Tibial nerve (tissue), 4 donors: ENCODE measurements at places on chromosomes 7 and 10.

GRCh38 chr10:103845972-103846371 is 9.4 kb downstream of the SH3PXD2A start:
- no peak overlapping the region for H3K27ac ChIP-seq
- H3K36me3 ChIP-seq, result no peaks in the 10 kb centered on the region
- H3K4me3 ChIP-seq, result no peak overlapping the region

GRCh38 chr7:36014961-36015360 is 138.1 kb upstream of the EEPD1 start:
- no peaks in the 10 kb centered on the region for H3K27me3 ChIP-seq
- H3K27ac ChIP-seq, result no peak overlapping the region
- no peaks in the 10 kb centered on the region for H3K4me1 ChIP-seq

- DNase-seq, result no peak
- H3K4me3 ChIP-seq, result no peak overlapping the region
- peaks cover 9% of the 10 kb centered on the region for H3K4me1 ChIP-seq
- H3K36me3 ChIP-seq, result no peaks in the 10 kb centered on the region
- H3K27ac ChIP-seq, result peak overlapping the region; percentile 88
- H3K27me3 ChIP-seq, result no peaks in the 10 kb centered on the region
Observed at GRCh38 chr7:17234030-17234397, 64.4 kb upstream of the AHR start.

GRCh38 chr7:97027427-97028234 is 3.0 kb upstream of the DLX5 start:
- peaks cover 19% of the 10 kb centered on the region for H3K4me1 ChIP-seq
- no peaks in the 10 kb centered on the region for H3K27me3 ChIP-seq
- H3K27ac ChIP-seq, result no peak overlapping the region
- H3K36me3 ChIP-seq, result no peaks in the 10 kb centered on the region

- H3K36me3 ChIP-seq, result no peaks in the 10 kb centered on the region
- DNase-seq, result no peak
- no peak overlapping the region for H3K27ac ChIP-seq
- H3K4me3 ChIP-seq, result no peak overlapping the region
Observed at GRCh38 chr10:127125331-127125730, 71.1 kb downstream of the INSYN2A start.

GRCh38 chr10:3402187-3402751 is 229.7 kb upstream of the PITRM1 start:
- no peaks in the 10 kb centered on the region for H3K4me1 ChIP-seq
- H3K36me3 ChIP-seq, result no peaks in the 10 kb centered on the region
- no peak for DNase-seq
- H3K27me3 ChIP-seq, result no peaks in the 10 kb centered on the region
- no peak overlapping the region for H3K4me3 ChIP-seq

DNA sequence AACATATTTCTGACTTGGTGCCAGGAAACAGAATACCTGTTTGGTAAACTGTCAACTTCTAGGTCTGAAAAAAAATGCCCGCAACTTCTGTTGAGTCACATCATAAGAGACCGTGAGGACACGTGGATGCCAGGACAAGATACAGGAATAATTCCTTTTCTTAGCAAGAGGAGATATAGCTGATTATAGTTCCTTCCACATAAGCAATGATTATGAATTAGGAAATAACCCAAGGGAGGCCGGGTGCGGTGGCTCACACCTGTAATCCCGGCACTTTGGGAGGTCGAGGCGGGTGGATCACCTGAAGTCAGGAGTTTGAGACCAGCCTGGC is 75.2 kb downstream of the CDC123 start:
- no peak for DNase-seq
- no peaks in the 10 kb centered on the region for H3K27me3 ChIP-seq
- no peak overlapping the region for H3K4me3 ChIP-seq
- peaks cover 8% of the 10 kb centered on the region for H3K4me1 ChIP-seq
- H3K36me3 ChIP-seq, result no peaks in the 10 kb centered on the region

GRCh38 chr10:101397140-101397539 is 43.2 kb downstream of the BTRC start:
- DNase-seq, result no peak
- H3K27me3 ChIP-seq, result no peaks in the 10 kb centered on the region
- H3K36me3 ChIP-seq, result no peaks in the 10 kb centered on the region
- H3K4me1 ChIP-seq, result no peaks in the 10 kb centered on the region

GRCh38 chr7:71626206-71626605 is 494.3 kb downstream of the GALNT17 start:
- H3K4me1 ChIP-seq, result no peaks in the 10 kb centered on the region
- H3K4me3 ChIP-seq, result no peak overlapping the region
- no peak for DNase-seq
- no peaks in the 10 kb centered on the region for H3K36me3 ChIP-seq
- no peaks in the 10 kb centered on the region for H3K27me3 ChIP-seq

- H3K27me3 ChIP-seq, result no peaks in the 10 kb centered on the region
- H3K36me3 ChIP-seq, result no peaks in the 10 kb centered on the region
- DNase-seq, result no peak
Observed at GRCh38 chr7:69643708-69644445, 45.6 kb downstream of the AUTS2 start.

GRCh38 chr7:28613262-28613661 is 200.9 kb downstream of the CREB5 start:
- no peaks in the 10 kb centered on the region for H3K4me1 ChIP-seq
- no peaks in the 10 kb centered on the region for H3K36me3 ChIP-seq
- no peaks in the 10 kb centered on the region for H3K27me3 ChIP-seq
- no peak for DNase-seq
- H3K27ac ChIP-seq, result no peak overlapping the region

GRCh38 chr7:20778063-20778721 is 8.5 kb downstream of the SP8 start:
- H3K27me3 ChIP-seq, result no peaks in the 10 kb centered on the region
- no peak for DNase-seq
- H3K27ac ChIP-seq, result no peak overlapping the region
- H3K36me3 ChIP-seq, result no peaks in the 10 kb centered on the region
- no peaks in the 10 kb centered on the region for H3K4me1 ChIP-seq

DNA sequence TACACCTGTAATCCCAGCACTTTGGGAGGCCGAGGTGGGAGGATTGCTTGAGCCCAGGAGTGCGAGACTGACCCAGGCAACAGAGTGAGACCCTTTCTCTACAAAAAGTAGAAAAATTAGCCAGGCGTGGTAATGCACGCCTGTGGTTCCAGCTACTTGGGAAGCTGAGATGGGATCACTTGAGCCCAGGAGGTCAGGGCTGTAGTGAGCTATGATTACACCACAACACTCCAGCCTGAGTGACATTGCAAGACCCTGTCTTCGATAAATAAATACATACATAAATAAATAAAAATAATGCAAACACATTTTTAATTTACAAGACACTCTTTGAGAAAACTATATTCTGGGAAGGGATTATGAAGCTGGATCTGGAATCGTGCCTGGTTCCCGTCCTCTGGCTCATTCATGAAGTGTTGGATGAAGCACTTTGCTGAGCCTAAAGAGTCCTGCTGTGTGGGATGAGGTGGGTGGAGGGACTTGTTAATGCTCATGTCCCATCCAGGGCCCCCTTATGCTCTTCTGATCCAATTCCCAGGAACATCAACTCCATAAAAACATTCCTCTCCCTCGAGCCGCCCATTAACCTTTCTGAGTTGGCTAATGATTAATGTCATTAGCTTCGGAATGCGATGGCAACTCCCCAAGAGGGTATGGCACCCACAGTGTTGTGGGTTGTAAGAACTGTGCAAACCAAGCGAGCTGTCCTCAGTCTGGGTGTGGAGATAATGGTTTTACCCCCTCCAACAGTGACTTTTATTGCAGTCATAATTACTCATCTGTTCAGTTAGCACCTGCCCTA is 236.3 kb downstream of the BAMBI start:
- H3K27ac ChIP-seq, result no peak overlapping the region
- H3K4me3 ChIP-seq, result no peak overlapping the region
- H3K4me1 ChIP-seq, result no peaks in the 10 kb centered on the region
- H3K36me3 ChIP-seq, result no peaks in the 10 kb centered on the region

- no peaks in the 10 kb centered on the region for H3K27me3 ChIP-seq
- DNase-seq, result no peak
- peak overlapping the region; percentile 50 for H3K4me3 ChIP-seq
- no peaks in the 10 kb centered on the region for H3K36me3 ChIP-seq
Observed at GRCh38 chr7:3259711-3260400, 41.2 kb upstream of the SDK1 start.

GRCh38 chr10:14460447-14460846 is 129.7 kb upstream of the FRMD4A start:
- no peaks in the 10 kb centered on the region for H3K36me3 ChIP-seq
- no peaks in the 10 kb centered on the region for H3K27me3 ChIP-seq
- no peaks in the 10 kb centered on the region for H3K4me1 ChIP-seq

DNA sequence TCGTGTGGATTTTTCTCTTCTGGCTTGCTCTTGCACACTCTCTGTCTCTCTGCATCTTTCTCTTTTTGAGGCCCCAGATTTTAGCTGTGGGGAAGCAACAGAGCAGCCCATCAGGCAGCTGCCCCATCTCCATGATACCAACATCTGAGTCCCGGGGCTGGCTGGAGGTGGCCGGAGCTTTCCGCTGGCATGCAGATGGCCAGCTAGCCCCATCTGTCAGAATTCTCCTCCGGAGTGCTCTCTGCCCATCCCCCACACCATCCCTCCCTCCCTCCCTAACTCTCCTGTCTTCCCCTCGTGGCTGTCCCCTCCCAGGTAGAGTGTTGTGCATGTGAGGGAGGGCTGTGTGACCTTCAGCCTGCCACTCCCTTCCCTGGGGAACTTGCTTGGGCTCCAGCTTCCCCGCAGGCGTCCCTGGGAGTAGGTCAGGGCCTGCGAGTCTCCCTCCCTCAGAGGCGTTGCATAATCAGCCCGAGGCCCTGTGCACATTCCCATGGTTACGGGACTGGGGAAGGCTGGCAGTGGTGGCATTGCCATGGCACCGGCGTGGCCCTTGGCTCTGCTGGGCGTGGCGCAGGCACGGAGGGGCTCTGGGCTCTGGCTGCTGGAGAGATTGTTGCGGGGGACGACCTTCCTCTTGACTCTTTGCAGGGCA is 24.7 kb downstream of the GHRHR start:
- H3K27me3 ChIP-seq, result no peaks in the 10 kb centered on the region
- H3K27ac ChIP-seq, result no peak overlapping the region
- no peaks in the 10 kb centered on the region for H3K4me1 ChIP-seq

DNA sequence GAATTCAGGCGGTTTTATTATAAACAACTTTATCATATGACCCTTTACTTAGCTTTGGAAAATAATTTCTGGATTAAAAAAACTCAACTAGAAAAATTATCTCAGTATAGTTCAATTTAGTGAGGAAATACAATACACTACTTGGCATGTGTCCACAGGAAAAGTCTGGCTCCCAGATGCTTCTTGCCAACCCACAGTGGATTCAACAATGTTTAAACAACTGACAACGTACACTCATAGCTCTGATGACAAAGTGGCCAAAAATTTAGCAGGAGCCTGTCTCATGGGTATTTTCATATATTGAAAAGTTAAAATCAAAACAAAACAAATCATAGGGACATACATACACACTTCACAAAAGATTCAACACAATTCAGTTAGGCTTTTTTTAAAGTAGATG is 158.8 kb downstream of the SKAP2 start:
- H3K27me3 ChIP-seq, result no peaks in the 10 kb centered on the region
- no peaks in the 10 kb centered on the region for H3K36me3 ChIP-seq
- H3K27ac ChIP-seq, result no peak overlapping the region
- no peak overlapping the region for H3K4me3 ChIP-seq
- DNase-seq, result no peak
- no peaks in the 10 kb centered on the region for H3K4me1 ChIP-seq

DNA sequence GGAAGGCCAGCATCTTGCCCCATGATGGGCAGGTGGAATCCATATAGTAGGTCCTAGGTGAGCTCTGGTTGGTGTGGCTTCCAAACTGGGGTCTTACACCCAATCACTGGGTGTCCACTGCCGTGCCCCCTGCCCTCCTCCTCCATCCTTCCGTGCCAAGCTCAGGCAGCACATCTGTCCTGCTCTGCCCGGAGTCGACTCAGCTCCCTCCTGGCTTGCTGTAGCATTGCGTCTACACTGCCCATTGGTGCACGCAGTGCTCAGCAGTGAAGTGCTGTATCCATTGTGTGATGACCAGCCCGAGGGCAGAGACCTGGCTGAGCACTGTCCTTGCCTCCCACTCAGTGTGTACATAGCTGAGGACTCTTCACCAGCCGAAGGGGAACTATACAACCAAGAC is 148.4 kb downstream of the ADAM12 start:
- H3K4me3 ChIP-seq, result no peak overlapping the region
- no peaks in the 10 kb centered on the region for H3K4me1 ChIP-seq
- H3K36me3 ChIP-seq, result no peaks in the 10 kb centered on the region
- H3K27me3 ChIP-seq, result no peaks in the 10 kb centered on the region
- DNase-seq, result no peak
- no peak overlapping the region for H3K27ac ChIP-seq

DNA sequence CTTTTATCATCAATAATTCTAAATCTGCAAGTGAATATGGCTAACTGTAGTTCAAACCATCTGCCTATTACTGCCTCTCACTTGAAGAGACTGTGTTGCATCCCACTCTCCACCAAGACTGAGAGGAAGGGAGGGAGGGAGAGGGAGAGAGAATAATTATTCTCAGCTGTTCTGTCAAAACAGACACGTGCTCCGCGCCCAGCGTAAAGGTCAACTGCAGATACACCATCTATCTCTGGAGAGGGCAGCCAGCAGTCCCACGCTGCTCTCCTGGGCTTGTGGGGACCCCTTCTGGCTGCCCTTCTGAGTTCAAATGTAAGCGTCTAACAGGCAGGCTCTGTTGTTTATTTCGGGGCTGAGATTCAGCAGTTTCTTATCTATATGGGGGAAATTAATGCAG is 625.5 kb upstream of the GALNT17 start:
- H3K36me3 ChIP-seq, result no peaks in the 10 kb centered on the region
- no peak overlapping the region for H3K4me3 ChIP-seq
- no peak overlapping the region for H3K27ac ChIP-seq
- no peak for DNase-seq
- no peaks in the 10 kb centered on the region for H3K27me3 ChIP-seq
- no peaks in the 10 kb centered on the region for H3K4me1 ChIP-seq

DNA sequence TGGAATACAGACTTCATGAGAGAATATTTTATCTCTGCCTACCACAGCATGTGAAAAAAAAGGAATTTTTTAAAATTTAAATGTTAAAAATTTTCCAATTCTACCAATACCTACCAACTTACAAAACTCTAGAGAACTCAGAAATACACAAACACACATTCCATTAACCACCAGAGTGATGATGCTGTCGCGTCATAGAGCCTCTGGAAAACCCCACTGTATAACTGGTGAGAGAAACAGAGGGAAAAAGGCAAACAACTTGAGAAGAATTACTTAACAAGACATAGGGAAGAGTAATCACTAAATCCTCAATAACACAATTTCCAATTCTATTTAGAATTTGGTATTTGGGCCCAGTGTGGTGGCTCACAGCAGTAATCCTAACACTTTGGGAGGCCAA is 6.2 kb upstream of the SPOCK2 start:
- no peak overlapping the region for H3K4me3 ChIP-seq
- peaks cover 2% of the 10 kb centered on the region for H3K27me3 ChIP-seq
- no peaks in the 10 kb centered on the region for H3K4me1 ChIP-seq
